CD4-positive, alpha-beta T cell treated with Interleukin-1 beta for 1 hour (primary cell): ENCODE measurements at places on chromosomes 13 and 19.

GRCh38 chr19:46715975-46716671 lies 791 bp downstream of the PRKD2 start:
- no peak for DNase-seq

DNA sequence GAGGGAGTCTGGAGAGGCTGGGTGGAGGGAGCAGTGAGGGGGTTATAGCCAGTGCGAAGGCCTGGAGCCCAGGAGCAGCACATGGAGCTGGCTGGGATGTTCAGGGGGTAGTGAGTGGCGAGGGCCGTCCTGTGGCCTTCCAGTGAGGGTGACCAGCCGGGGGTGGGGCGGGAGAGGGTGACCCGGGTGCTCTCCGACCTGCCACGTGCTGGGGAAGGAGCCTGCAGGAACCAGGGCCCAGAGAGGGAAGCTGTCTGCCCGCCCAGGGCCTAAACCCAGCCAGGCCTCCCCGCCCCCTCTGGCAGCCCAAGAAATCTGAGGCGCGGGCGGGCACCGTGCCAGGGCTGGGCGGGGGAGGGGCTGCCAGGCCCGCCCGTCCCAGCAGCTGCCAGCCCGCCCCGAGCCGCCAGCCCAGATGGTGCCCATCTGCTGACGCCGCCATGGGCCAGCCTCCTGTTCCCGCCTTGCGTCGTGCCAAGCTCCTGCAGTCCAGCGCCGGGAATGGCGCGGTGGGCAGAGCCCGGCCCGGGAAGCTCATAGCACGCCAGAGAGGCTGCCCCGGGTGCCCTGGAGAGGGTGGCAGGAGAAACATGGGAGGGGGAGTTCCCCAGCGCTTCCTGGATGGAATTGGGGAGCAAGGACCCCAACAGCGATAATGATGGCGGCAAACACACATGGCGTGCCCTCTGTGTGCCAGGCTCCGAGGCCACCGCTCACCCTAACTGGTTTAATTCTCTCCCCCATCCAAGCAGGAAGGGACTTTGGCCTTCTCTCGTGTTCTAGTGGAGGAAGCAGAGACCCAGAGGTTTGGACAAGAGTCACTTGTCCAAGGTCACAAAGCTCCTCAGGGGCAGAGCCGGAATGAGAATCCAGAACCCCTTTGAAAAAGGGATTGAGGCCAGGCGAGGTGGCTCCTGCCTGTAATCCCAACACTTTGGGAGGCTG lies 21.5 kb downstream of the NFIC start:
- DNase-seq = no peak

DNA sequence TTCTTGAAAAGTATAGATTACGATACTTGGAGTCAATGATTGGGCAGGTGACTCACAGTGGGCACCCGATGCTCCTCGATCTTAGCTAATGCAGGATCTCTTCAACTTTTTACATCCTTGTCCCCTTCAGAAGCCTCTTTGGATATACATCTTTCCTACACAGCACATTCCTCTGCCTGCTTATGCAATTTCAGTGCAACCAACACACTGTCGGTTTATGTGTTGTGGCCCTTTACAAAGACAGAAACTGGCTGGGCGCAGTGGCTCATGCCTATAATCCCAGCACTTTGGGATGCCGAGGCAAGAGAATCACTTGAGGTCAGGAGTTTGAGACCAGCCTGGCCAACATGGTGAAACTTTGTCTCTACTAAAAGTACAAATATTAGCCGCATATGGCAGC lies 2.6 kb downstream of the GPR42 start:
- DNase-seq = no peak

- DNase-seq = no peak
Observed at GRCh38 chr13:40283666-40284065, 382.8 kb downstream of the FOXO1 start.

GRCh38 chr19:3521104-3521445 lies 15.0 kb downstream of the FZR1 start:
- no peak for DNase-seq

DNA sequence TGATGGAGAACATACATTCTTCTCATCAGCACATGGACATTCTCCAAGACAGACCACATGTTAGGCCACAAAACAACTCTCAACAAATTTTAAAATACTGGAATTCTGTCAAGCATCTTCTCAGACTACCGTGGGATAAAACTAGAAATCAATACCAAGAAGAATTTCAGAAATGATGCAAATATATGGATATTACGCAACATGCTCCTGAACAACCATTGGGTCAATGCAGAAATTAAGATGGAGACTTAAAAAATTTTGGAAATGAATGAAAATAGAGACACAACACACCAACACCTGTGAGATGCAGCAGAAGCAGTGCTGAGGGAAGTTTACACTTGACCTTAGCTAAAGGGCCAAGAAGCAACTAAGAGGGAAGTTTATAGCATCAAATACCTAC lies 162.8 kb downstream of the CACNA1A start:
- DNase-seq = no peak

GRCh38 chr19:53659292-53659691 lies 27.5 kb downstream of the DPRX start:
- no peak for DNase-seq

GRCh38 chr13:60170414-60170813 lies 6.7 kb upstream of the DIAPH3 start:
- DNase-seq = no peak

GRCh38 chr19:29505097-29505824 lies 20.5 kb upstream of the VSTM2B start:
- no peak for DNase-seq

DNA sequence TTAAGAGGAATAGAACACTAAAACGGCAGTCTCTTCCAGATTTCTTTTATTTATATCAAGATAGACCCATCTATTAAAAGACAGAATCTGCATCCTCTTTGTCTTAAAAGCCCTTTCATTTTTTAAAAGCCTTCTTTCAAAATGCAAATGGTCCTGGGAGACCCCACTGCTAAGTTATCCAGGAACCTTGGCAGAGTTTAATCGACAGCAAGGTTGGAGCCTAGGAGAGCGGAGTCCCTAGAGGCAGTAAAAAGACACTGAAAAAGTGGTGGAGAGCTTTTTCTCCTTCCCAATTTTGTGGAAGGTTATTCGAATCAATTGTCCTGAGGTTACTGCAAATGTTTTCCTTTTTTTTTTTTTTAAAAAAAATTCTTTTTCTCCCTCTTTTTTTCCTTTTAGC lies 294.7 kb downstream of the NALCN start:
- no peak for DNase-seq

DNA sequence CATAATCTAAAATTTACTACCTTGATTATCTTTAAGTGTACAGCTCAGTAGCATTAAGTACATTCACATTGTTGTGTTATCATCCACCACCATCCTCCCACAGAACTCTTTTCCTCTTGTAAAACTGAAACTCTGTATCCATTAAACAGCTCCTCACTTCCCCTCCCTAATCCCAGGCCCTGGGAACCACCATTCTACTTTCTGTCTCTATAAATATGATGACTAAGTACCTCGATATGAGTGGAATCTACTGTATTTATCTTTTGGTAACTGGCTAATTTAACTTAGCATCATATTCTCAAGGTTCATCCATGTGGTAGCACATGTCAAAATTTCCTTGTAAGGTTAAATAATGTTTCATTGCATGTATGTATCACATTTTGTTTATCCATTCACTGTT lies 49.0 kb upstream of the POMP start:
- DNase-seq = no peak

DNA sequence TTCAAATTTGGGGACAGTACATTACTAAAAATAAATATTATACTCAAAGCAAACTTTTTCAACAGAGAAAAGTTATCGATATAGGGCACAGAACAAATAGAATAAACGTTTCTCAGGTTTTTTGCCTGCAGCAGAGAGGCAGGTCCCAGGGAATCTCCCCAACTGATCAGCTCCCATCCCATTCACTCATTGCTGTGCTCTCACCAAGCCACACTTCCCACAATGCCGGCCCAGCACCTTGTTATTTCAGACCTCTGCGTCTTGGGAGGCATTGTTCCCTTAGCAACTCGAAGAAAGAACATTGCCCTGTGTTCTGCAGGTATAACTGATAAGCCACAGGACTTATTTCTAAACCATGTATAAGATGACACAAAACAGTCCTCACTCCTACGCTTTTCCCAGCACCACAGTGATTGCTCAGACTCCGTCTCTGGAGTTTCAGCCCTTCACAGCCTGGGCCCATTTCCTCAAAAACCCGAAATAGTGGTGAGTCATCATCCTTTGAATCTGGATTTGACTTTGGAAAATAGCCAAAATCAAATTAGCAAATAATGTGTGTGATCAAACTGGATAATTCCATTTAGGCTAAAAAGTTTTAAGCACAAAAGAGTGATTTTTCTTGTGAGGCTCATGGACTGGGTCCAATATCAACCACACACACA lies 100.4 kb downstream of the DCLK1 start:
- no peak for DNase-seq

DNA sequence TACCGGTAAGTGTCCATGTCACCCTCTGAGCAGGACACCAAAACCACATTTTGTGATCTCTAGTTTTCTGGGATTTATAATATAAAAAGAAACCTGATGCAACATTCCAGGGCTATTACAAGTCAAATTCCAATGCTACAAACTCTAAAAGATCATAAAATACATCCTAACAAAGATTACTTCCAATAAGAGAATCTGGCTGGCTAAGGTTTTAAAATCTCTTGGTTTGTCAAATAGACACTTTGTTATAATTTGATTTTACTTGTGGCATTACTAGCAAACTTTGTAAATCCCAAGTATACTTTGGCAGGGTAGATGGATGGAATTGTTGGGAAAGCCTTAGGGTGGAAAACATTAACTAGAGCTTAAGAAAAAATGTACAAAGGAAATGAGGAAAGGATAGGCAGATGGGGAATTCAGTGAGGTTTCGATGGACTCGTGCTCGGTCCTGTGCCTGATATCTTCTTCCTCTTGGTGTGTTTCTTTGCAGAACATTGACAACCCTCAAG lies 74.0 kb upstream of the POMP start:
- no peak for DNase-seq

GRCh38 chr19:43667876-43668405 lies 2.0 kb downstream of the PLAUR start:
- DNase-seq = no peak

- DNase-seq = peak; percentile 28
Observed at GRCh38 chr19:51259348-51260245, 8.7 kb downstream of the SIGLECL1 start.

DNA sequence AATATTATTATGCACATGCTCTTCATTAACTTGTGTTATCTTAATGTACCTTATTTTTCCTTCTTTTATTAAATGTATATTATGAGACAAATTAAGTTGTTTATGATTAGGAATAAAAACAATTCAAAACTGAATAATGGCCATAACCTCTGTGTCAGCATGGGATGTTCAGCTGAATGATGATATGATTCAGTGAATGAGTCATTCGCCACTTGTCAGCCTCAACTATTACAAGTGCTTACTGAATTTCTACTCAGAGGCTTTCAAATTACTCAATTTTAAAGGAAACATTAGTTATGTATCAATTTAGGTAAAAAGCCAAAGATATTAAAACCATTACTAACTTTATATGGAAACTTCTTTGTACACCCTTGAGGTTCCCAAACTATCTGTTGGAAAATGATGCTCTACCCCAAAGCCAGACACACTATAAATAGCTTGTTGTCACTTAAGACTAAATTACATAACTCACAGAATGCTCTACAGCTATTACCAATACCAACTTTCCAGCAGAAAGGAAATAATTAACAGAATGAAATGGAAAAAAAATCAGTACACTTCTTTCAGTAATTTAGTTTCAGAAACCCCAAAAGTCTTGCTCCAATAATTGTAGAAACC lies 14.4 kb downstream of the LIG4 start:
- no peak for DNase-seq

DNA sequence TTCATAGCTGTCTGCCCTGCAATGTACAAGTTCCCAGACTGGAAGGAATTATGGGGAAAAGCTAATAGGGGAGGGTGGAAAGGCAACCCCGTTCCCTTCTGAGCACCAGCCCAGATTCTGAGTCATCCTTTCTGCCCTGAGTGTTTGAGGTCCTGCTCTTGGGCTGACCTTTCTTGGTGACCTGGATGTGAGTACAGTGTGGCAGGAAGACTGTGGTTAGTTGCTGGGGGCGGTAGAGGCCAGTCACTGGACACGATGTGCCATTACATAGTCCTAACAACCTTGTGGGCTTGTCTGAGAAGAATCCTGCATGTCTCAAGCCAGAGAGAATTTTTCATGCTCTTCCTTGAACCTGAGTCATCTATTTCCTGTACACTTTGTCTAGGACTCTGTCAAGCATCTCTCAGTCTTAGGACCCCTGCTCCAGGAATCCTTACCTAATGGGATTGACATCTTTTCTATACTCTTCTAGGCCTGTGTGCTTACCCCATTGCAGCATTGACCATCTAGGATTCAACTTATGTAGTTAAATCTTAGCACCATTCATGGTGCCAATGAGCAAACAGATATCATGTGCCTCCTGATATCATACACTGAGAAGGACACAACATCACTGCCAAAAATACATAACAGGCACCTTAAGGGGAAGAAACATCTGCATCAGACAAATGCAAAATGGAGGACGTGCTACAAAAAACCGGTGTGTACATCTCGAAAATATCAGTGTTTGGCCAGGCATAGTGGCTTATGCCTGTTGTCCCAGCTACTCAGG lies 8.1 kb upstream of the ANGPTL4 start:
- no peak for DNase-seq

- DNase-seq = no peak
Observed at GRCh38 chr13:45162821-45163220, 38.0 kb downstream of the KCTD4 start.

DNA sequence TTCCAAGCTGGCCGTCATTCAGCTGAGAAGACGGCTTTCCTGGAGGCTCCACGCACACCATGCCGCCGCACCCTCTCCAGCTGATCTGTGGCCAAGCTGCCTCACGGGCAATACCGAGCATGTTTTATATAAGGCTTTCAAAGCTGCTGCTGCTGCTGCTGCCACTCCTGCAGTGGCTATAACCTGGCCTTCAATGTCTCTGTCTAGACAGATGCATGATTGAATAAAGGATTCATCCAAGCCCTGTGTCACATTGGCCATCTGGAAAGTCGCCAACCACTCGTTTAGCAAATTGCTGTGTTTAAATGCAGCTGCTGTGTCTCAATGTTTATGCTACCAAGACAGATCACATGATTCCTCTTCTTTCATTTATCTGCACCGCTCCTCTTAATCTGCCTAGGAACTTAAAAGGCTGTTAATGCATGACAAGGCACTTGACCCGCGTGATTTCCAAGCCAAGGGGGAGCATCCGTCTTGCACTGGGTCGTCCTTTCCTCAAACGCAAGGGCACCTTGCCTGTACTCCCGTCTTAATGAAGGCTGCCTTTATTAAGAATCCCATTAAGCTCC lies 114.3 kb downstream of the TEX26 start:
- DNase-seq = no peak
